ENCODE measurements at places on chromosomes 1 and 21. TPM values are rescaled to one million over a fixed set of nuclear protein-coding genes. Genes with fewer than 3 reads are reported as not detected.

Gene TLCD4
- total RNA-seq, result 14.4 TPM

Gene ETNK2
- total RNA-seq, result 20.9 TPM

Gene GPATCH2
- 31.5 TPM for total RNA-seq

Gene CLEC20A
- not detected for total RNA-seq

Gene CFAP45
- total RNA-seq, result 2.4 TPM

Gene CHRM3
- 5.1 TPM for total RNA-seq

Gene TMEM240
- total RNA-seq, result not detected

Gene SEMA4A
- total RNA-seq, result 0.31 TPM

GRCh38 chr21:41746744-41747006, 20.2 kb downstream of the RIPK4 start:
- no peak for DNase-seq

DNA sequence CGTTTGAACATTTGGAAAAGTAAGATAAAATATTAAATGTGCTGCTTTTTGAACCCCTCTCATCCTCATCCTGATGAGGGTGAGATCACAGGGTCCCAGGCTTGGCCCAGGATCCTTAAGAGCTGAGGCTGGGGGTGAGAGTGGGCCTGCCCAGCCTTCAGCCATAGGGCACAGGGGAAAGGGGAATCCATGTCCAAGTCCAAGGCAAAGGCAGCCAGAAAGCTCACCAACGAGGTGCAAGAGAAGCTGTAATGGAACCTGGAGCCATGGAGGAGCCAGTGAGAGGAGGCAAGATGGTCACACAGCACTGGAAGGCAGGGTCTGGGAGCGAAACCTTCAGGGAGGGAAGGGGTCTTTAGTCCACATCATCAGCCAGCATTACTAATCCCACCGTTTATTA, 191.9 kb downstream of the RRAGC start:
- DNase-seq, result no peak

GRCh38 chr1:181038399-181038873, 4.7 kb downstream of the MR1 start:
- peak; percentile 93 for DNase-seq

DNA sequence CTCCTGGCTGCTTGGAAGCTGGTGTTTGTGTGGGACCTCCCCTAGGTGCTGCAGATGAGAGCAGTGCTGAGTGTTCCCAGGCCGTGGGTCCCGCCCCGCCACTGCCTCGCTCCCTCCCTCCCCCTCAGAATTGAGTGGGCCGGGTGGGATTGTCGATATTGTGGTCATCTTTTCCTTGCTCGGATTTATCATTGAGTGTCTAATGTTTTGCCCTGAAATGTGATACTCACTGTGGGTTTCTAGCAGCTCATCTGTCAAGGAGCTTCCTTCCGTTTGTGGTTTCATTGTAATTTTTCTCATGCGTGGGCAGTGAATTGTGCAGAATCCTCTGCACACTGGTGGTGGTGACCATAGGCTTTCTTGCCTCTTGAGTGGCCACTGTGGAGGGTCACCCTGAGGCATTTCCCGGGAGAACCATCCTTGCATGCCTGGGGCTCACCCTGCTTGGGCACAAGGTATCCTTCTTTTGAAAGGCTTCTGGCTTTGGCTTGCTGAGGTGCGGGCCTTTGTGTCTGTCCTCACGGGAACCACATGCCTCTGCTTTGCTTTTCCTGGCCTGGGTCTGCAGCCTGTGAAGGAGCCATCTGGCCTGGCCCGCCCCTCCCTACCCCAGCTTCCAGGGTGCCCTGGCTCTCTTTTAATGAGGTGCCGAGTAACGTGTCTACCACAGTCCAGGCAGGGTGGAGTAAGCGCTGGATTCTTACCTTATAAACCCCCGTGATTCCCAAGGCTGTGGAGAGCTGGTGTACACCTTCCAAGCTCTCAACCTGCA, 25.6 kb downstream of the SLX9 start:
- DNase-seq, result no peak

- peak; percentile 27 for DNase-seq
Observed at GRCh38 chr1:12177999-12178441, 11.2 kb downstream of the TNFRSF1B start.

DNA sequence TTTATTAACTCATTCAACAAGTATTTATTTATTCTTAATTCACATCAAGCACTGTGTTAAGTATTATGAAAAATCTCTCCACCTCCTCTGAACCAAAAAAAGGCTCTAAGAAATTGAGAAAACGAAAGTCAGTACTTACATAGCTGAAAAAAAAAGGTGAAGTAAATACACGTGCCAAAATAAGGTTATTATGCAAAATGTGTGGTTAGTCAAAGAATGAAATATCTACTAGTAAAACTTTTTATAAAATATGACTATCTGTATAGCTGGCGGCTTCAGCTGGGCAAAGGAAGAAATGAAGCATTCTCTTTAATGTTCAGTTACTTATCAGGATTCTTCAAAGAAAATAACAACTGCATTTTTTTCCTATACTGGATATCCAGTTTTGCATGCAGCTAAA, 35.5 kb upstream of the ASPM start:
- DNase-seq, result no peak

DNA sequence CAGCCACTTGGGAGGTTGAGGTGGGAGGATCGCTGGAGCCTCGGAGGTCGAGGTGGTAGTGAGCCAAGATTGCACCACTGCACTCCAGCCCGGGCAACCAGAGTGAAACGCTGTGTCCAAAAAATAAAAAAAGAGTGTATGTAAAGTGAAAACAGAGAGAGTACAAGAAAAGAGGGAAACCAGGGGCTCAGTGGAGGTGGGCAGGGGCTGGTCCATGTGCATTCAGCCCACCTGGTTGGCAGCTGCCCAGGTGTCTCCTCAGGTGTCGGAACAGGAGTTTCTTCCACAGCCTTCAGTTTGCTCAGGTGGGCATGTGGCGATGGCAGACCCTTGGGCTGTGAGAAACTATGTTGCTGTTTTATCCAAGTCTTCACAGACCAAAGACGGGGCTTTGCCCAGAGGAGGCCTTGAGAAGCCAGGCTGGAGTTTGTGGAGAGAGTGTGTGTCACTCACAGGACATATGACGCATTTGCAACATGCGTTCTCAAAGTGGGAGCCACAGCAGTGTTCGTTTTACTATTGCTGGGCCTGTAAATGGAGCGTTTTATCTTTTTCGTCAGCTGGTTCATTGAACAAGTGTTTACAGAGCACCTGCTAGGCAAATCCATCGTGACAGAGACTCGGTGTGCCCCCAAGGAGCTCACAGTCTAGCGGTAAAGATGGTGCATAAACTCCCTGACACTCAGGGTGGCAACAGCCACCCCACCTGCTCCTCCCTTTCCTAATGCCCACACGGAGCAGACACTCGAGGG, 22.4 kb upstream of the SAMD11 start:
- DNase-seq, result no peak

- DNase-seq, result peak; percentile 96
Observed at GRCh38 chr1:218480137-218480536, 135.0 kb downstream of the TGFB2 start.

DNA sequence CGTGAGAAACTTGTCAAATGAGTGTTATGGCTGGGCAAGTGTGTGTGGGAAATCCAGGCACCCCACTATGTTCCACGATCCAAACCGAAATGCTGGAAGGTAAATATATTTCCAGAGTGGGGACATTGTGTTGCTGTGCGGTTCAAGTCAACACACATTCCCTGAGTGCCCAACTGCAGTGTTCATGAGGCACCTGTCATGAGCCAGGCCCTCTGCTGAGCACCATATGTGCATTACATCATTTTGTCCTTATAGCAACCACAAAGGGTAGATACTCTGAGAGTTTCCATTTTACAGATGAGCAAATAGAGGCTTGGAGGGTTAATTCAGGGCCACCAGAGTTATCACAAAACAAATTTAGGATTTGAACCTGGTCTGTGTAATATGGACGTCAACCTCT, 59.9 kb upstream of the SOD1 start:
- DNase-seq, result no peak

- DNase-seq, result peak; percentile 75
Observed at GRCh38 chr1:174998569-174999215, 1.1 kb upstream of the CACYBP start.

DNA sequence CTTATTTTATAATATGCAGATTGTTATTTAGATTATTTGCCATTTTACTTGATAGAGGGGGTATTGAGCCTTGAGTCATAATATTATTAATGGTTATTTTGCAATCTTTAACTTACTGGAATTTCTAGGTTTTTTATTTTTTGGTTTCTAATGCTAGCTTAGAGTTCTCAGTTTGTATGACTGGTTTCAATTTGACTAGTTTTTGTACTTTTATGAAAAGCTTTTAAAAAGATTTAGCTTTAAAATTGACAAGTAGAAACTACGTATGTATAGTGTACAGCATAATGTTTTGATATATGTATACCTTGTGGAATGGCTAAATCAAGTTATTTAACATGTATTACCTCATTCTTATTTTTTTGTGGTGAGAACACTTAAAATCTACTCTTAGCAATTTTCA, 41.5 kb downstream of the CEP350 start:
- DNase-seq, result no peak

- DNase-seq, result no peak
Observed at GRCh38 chr21:23026878-23027277, 2028.7 kb downstream of the NCAM2 start.

- no peak for DNase-seq
Observed at GRCh38 chr1:53061859-53062707, at the start of gene PODN. Gene PODN, plus strand, starts transcription at chr1:53062213. Its CDS starts 7,643 bp downstream, at chr1:53069856.

DNA sequence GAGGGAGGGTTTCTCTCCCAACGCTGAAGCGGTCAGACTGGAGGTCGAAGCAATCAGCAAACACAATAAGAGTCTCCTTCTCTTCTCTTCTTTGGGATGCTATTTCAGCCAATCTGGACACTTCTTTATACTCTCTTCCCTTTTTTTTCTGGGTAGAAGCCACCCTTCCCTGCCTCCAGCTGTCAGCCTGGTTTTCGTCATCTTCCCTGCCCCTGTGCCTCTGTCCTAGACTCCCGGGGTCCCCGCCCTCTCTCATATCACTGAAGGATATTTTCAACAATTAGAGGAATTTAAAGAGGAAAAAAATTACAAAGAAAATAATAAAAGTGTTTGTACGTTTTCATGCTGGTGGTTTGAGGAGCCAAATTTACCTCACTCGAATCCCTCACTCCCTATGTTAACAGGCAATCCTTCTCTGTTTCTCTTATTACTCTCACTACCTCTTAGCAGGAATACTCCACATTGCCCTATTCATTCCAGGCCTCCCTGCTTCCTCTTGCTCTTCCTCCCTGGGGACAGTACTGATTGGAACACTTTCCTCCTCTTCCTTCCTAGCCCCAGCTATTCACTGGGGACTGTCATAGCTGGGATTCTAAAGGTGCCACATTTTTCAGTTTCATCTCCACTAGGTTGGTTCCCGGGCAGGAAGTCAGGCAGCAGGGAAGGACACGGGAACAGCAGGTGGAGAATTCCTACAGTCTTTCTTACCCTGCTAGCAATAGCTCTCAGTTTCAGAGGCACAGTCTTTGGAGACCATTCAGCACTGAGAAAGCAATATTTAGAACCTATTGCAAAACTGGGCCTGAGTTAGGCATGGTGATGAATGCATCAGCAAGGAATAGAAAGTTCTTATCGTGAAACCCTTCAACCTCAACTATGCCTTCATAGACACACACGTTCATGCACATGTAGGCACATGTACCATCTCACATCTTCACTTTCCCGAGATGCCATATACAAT, 288.0 kb downstream of the PBX1 start:
- no peak for DNase-seq
